Stimulated activated CD4-positive, alpha-beta T cell treated with anti-CD3 and anti-CD28 coated beads, Interleukin-4, amount 100 ng/mL, for 1 hour (primary cell): ENCODE measurements at places on chromosomes 1 and 21.

DNA sequence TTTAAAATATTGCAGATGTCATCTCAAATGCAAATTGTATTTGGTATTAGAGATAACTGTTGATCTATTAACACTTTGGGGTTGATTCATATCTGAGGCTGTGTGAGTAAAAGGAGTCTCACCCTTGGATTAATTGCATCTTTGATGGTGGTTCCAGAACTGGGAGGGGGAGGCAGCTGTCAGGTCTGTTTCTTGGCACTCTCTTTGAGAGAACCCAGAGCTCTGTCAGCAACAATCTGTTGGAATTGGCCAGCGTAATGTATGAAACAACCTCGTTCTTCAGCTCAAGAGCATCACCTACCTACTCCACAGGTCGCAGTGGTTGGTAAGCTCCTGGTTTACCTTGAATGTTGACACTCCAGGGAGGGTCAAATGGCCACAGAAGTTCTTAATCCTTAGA, 424.1 kb downstream of the CAMTA1 start:
- DNase-seq: no peak

GRCh38 chr21:15761507-15762100, 31.8 kb downstream of the USP25 start:
- DNase-seq: no peak

- DNase-seq: no peak
Measured at GRCh38 chr21:44847261-44848056, 26.0 kb downstream of the PTTG1IP start.

DNA sequence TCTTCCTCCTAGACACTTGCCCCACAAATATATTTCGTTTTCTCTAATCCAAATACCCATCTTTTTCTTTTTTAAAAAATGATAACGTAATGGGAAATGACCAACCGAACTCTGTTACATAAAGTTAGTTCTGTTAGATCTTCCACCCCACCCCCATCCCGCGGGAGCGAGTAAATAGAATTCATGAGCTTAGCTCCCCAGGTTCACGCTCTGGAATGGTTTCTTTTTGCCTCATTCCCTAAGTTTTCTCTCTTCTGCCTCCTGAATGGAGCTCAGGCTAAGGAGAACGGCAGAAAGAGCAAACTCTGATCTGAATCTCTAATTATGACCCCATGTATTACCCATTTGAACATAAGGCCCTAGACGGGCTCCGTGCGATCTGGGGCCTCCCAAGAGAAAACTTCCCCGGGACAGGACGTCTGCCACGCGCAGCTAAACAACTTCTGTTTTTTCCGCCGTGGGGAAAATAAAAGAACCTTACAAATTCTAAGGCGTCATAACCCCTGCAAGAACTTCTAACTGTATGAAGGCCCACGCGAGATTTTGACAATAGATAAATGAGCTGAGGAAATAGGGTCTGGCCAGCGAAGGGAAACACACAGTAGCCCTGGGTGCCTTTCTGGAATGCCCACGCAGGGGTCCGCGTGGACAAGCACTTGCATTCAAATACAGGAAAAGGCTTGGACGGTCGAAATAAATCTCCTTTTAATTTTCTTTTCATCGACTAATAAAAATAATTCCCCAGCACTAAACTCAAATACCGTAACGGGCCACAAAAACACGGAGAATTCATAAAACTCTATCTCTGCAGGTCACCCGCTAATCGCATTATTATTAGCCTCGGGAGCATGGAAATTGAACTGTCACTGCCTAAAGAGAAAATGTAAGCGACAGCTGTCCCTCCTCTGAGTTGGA, 2.2 kb downstream of the TBX15 start:
- no peak for DNase-seq

- DNase-seq: no peak
Measured at GRCh38 chr1:32925403-32926162, 24.4 kb upstream of the TMEM54 start.

- DNase-seq: no peak
Measured at GRCh38 chr1:54709547-54710292, 5.9 kb upstream of the TTC4 start.
